ENCODE measurements at places on chromosomes 3 and 15.

GRCh38 chr15:80118956-80119355 is 33.8 kb upstream of the FAH start:
- DNase-seq = no peak

DNA sequence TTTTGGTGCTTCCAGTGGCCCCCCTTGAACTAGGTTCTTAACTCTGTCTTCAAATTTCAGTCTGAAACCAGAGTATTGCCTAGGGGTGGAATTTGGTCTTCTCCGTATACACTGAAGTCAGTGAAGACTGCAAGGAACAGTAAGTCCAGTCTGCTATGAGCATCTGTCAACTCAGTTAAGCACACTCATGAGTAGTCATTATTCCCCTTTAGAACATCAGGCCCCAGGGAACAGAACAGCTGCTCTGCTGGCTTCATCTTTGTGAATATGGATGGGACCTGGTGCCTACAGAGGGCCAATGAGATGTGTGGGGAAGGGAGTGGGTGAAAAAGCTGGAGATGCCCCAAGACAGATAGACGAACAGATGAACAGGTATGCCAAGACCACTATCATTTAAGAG is 85.2 kb upstream of the PRR23C start:
- no peak for DNase-seq

GRCh38 chr15:47670365-47670764 is 46.9 kb upstream of the SEMA6D start:
- no peak for DNase-seq

DNA sequence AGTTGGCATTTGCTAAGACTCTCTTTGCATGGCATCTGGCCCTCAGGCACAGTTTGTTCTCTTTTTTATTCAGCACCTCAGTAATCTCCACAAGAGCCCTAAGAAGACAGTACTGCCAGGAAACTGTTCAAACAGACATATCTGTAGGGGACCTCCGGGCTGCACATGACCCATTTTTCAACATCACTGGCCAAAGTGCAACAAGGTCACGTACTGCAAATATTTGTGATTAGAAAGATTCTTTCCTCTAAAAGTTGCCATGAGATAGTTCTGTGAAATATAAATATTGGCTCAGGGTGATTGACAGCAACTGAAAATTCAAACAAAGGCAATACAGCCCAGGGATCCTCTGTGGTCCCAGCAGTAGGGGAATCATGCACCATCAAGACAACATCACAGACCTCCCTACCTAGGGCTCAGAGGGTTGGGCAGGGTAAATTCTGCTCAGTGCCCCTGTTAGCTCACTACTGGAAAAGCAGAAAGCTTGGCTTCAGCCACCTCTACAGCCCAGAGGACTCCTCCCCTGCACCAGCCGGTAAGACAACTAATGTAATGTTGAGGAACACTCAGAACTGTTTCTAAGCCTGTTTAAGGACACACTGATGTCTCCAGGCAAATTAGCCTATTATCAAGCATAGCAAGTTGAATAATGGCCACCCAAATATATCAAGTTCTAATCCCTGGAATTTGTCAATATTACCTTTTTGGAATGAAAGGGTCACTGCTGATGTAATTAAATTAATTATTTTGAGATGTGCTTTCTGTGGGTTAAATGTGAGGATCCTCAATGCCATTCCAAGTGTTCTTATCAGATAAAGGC is 117.4 kb upstream of the LPP start:
- no peak for DNase-seq

GRCh38 chr3:13338231-13338630 is 81.9 kb downstream of the NUP210 start:
- no peak for DNase-seq

GRCh38 chr3:47802734-47803479 is at the start of gene DHX30:
TSS of gene DHX30 (plus strand) at chr3:47803138. CDS start at chr3:47810684, 7,546 bp downstream.
- peak; percentile 95 for DNase-seq

GRCh38 chr3:139715743-139716360 is 38.1 kb upstream of the NMNAT3 start:
- DNase-seq = no peak

- DNase-seq = no peak
These were observed 1034.4 kb downstream of the IGSF11 start for GRCh38 chr3:118000219-118000618.

DNA sequence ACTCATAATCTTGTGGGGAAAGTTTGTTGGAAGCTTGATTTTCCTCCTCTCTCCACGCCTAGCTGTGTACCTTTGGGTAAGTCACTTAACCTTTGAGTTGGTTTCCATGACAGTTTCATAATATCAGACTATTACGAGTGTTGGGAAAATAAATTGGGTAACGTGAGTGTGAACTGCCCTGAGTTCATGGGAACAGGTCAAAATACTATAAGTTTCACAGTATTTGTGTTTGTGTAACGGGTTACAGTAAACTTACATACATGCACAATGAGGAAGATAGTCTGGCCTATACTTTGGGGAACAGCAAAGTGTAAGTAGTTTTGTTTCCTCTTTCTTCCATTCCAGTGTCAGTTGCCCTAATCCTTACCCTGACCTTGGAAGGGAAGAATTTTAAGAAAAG is 509.9 kb downstream of the MECOM start:
- DNase-seq = peak; percentile 24

GRCh38 chr3:126146034-126146433 is 34.4 kb downstream of the ALDH1L1 start:
- no peak for DNase-seq
